ENCODE measurements at places on chromosomes 12 and 14.

GRCh38 chr12:56104815-56105608 is 653 bp downstream of the PA2G4 start:
- DNase-seq, result peak; percentile 25

- DNase-seq, result no peak
Measured at GRCh38 chr14:37721976-37722659, 126.7 kb downstream of the TTC6 start.

- no peak for DNase-seq
Measured at GRCh38 chr14:75401361-75401760, 26.5 kb upstream of the JDP2 start.

DNA sequence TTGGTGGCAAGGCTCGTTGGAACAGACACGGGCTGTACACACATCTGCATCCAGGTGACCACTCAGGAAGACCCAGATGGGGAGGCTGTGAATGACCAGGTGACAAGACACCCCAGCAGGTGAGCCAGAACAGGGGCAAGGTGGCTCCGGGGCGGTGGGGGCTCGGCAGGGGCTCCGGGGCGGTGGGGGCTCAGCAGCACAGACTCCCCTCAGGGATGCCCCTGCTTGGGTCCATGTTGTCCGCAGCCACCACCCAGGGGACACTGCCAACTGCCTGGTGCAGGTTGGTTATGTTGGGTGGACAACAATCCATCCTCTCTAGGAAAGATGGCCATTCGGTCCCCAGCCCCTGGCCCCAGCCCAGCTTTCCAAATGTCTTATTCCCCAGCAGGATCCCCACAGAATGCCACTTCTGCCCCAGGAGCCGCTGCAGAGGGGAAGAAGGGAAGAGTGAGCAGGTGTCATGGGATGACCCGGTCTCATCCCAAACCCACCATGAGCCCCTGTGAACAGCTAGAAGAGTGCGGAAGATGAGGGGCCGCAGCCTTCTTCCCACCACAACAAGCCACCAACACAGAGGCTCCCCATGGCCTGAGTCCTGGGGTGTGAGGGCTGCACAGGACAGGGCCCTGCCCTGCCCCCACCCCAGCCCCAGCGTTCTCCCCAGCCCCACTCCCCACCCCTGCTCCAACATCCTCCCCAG is 31.4 kb upstream of the C14orf180 start:
- no peak for DNase-seq

DNA sequence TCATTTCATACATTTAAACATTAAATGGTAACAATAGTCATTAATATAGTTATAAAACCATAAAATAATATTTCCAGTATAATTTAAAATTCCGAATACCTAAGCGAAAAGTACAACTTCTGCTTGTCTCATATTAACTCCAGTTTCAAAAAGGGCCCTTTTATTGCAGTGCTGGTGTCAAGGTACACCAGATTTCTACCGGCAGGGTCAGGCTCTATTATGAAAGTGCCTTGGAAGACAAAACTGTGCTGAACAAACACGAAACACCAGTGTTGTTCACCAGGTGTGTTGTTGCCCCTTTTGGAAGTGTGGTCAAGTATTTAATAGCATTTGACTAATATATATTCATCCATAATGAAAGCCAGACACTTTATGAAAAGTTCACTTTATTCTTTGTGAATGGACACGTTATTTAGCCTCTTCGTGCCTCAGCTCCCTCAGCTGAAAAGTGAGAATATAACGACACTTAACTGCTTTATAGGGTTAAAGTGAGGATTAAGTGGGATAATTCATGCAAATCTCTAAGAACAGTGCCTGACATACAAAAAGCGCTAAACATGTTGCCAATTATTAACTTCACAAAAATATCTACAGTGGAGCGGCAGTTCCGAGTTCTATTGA is 20.3 kb upstream of the GNS start:
- no peak for DNase-seq

DNA sequence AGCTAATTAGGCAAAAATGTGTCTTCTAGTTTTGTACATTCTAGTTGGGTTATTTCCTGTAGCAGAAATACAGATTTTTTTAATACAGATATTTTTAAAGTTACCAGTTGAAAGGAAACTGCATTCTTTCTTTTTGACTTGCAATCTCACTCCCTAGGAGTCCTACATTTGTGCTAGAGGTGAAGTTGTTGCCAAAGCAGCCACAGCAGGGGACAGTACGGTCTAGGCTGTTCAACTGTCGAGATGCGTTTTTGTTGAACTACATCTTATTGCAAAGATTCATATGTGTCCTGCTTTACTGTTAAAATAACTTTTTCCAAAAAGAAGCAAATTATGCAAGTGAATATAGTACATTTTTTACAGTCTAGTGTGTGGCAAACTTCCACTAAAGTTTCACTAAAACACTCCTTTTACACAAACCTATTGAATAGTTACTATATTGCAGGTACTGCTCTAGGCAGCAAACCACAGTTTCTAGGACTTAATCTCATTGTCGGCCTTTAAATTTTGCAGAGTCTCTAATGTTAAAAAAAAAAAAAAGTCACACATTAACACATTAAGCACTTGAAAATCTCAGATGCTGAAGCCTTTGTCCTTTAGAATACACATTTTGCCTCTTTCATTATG is 30.2 kb upstream of the SRGAP1 start:
- DNase-seq, result no peak

GRCh38 chr12:76690921-76691700 is 72.8 kb upstream of the ZDHHC17 start:
- DNase-seq, result no peak

DNA sequence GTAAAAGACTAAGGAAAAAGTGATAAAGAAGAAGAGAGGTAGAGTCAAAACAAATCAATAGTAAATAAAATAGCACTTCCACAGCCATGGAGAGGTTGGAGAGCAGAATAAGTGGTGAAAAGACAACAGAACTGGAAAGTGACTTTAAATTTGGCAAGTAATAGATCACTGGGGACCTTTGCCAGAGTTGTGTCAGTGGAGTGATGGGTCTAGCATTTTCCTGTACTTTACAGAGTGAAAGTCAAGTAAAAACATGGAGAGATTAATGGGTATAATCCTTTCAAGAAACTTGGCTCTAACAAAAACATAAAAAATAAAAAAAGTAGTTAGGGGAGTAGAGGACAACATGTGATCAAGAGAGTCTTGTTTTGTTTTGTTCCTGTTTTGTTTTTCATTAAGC is 502.2 kb upstream of the RPL10L start:
- DNase-seq, result no peak

GRCh38 chr14:64711039-64711438 is 6.8 kb downstream of the PLEKHG3 start:
- DNase-seq, result no peak

DNA sequence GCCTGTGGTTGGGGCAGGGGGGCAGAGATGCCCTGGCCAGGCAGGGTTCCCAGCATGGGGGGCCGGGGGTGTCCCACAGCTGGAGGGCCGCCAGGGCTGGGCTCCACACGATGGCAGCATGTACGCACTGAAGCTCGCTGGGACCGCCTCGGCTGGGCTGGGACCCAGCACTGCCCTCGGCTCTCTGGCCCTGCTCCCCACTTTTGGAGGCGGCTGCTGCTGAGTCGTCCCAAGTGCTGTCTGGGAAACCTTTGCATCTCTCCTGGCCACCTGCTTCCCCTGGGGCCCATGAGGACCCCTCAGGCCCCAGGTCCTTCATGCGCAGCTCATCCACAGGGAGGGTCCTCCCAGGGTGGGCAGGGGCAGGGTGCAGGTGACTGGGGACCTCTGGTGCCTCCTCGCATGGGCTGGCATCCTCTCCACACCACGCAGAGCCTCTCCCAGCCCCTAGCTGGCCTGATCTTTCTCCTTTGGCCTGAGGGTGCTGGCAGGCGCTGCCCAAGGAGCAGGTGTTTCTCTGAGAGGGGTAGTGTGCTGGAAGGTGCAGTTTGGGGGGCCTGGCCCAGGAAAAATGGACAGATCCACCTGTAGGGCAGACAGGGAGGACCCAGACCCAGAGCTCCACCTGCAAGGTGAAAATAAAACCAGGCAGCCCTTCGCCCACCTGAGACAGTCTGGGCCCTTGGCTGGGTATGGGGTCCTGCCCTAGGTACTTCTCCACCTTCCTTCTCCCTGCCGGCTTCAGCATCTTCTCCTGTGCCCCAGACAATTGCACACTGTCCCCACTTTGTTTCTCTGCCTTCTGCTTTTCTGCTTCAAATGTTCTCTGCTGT is 46.9 kb downstream of the DLK1 start:
- no peak for DNase-seq

DNA sequence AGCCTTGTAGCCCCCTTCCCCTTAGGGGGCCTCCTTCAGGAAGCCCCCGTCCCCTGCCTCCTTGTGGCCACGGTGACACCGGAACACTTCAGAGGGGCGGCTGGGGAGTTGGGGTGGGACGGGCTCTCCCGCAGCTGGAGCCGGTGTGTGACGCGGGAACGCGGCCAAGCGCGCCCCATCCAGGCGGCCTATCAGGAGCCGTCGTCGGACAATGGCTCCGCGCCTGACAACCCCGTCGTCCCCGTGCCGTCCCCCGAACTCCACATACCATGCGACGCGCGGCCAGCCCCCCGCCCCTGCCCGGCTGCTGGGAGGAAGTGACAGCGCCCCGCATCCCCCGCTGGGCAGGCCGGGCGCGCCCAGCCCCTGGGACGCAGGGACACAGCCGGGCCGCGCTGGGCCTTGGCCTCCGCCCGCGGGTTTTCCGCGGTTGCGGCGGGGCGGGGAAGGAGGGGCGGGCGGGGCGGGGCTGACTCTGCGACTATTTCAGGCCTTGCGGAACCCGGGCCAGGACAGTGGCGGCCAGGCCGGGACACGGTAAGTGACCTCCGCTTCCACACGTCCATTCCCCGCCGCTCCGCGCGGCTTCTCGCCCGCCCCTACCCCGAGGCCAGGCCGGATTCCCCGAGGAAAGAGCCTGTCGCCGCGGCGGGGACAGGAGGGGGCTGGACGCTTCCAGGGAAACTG is at the start of gene TNFAIP2:
TNFAIP2 (plus strand) TSS at position 515 of the 687 bp plus-strand sequence. CDS start 2,997 bp downstream, outside the sequence.
- DNase-seq, result no peak

- no peak for DNase-seq
Measured at GRCh38 chr12:80590085-80590484, 117.3 kb upstream of the MYF6 start.

DNA sequence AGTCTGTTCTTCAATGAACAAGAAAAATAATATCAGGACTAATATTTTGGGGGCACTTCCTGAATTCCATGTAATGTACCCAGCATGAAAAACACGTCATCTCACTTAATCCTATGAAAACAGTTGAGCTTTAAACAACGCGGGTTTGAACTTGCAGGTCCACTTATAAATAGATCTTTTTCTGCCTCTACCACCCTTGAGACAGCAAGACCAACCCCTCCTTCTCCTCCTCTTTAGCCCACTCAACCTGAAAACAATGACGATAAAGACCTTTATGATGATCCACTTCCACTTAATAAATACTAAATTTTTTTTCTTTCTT is 203.9 kb upstream of the KRR1 start:
- DNase-seq, result no peak

Measured in CD4-positive, alpha-beta T cell treated with Interleukin-17A for 4 hours (primary cell).